NCI-H1417 treated with DMSO at 0.1 percent for 48 hours (cell line): ENCODE measurements at places on chromosomes 3 and 15.

DNA sequence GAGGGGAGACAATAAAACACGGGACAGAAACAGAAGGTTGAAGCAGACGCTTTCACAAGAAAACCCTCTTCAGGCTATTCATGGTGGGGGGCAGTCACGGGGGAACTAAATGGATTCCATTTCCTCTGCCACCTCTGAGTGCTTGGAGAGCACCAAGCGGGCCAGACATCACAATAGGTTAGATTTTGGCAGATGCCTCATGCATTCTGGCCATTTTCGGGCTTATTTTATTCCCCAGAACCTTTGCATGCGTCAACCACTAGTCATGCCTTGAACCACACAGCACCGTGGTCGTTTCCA lies 82.2 kb downstream of the RORA start:
- no peak for DNase-seq

- no peak for DNase-seq
These were observed 718 bp downstream of the BNIP2 start for GRCh38 chr15:59688423-59688781.

DNA sequence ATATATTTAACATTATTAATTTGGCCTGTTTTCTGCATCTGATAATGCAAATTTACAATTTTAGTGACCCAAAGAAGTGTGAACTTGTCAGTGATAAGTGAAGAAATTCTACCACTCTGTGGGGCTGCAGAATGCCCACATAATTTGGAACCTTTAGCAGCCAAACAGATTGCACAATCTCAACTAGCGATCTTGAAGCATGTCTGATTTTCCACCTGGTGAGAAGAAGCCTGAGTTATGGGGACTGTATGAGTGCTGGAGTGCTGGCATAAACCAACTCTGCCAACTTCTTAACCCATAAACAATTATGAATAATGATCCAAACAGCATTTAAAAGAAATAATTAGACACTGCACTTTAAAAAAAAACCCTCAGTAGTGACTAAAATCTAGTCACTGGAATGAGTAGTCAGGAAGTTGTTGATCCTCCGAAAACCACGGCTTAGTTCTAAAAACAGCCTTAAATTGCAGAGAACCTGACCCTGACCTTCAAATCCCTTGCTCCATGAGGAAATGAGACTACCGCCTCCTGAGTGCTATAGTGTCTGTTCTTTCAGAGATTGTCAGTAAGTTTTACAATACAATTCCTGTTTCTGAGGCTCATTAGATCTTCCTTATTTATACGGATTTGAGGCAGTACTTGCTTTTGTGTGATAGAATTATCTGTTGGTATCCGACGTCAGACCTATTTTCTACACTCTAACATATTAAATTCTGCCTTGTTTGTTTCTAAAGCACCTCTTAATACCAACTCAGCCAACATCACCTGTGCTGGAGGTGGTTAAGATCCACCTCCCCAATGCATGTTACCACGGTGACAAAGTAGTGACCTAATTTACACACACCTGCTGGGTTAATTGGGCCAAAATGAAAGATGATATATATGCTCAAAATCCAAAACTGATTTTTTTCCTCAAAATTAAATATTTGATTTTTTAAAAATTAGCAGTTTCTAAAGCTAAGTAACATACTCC lies 267.7 kb downstream of the ZBTB20 start:
- peak; percentile 77 for DNase-seq

DNA sequence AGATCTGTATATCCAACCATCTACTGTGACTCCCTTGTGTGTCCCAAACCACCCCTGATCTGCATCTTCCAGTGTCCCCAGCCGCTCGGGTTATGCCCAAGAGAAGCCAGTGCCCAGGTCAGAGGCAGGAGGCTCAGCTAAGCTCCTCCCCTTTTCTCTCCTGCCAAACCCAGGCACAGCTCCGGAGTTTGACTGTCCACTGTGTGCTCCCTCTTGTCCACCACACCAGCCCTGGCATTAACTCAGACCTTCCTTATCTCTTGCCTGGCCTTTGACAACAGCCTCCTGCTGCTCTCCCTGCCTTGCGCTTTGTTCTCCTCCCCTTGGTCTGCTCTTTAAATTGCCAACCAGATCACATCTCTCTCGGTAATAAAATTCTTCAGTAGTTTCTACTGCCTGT lies 39.3 kb downstream of the DGKG start:
- DNase-seq, result no peak
